A172 (cell line): ENCODE measurements at places on chromosomes 16 and 17. TPM values are rescaled to one million over a fixed set of nuclear protein-coding genes. Genes with fewer than 3 reads are reported as not detected.

Gene SLC13A5
- total RNA-seq = 0.10 TPM in 1 of 2 replicates, not detected in the other

Gene METTL26
- total RNA-seq = 126 and 150 TPM in 2 replicates

Gene SLC2A4
- total RNA-seq = not detected in 2 replicates

Gene SPIRE2
- total RNA-seq = 6.9 and 12.6 TPM in 2 replicates

Gene GNG13
- not detected in 2 replicates for total RNA-seq

Gene TP53TG3C
- total RNA-seq = not detected in 2 replicates

Gene ARHGDIA
- 173 and 183 TPM in 2 replicates for total RNA-seq
